ENCODE measurements at places on chromosomes 5 and 9. TPM values are rescaled to one million over a fixed set of nuclear protein-coding genes. Genes with fewer than 3 reads are reported as not detected.

DNA sequence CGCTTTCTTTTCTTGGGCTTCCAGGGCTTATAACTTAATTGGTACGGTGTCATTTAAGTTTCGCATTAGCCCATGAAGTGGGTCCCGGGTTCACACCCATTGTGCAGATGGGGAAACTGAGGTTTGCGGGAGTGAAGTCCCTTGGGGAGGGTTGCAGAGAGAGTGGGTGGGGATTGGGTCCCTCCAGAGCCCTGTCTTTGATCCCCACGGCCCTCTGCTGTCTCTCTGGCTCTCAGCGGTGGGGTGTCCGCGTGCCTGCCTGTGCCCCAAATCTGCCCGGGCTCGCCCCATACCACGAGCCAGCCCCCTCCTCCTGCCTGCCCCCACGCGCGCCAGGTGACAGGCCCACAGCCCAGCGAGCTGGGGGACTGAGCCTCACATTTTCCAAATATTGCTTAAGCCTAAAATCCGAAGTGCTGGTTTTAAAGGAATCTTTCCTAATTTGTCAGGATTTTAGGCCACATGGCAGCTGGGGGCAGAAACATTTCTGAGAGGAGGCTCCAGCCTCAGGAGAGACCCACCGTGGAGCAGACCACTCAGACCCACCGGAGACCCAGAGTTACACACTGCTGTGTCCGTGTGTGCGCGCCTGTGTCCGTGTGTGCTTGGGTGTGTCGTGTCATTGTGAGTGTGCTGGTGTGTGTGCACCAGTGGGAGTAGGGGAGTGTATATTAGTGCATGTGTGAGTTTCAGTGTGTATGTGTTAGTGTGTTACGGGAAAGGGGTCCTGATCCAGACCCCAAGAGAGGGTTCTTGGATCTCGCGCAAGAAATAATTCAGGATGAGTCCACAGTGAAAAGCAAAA, 159.5 kb upstream of the IER5L start:
- no peak overlapping the region for H3K27ac ChIP-seq
- no peaks in the 10 kb centered on the region for H3K36me3 ChIP-seq
- no peak for DNase-seq
- no peaks in the 10 kb centered on the region for H3K27me3 ChIP-seq
- H3K4me1 ChIP-seq, result peaks cover 27% of the 10 kb centered on the region

DNA sequence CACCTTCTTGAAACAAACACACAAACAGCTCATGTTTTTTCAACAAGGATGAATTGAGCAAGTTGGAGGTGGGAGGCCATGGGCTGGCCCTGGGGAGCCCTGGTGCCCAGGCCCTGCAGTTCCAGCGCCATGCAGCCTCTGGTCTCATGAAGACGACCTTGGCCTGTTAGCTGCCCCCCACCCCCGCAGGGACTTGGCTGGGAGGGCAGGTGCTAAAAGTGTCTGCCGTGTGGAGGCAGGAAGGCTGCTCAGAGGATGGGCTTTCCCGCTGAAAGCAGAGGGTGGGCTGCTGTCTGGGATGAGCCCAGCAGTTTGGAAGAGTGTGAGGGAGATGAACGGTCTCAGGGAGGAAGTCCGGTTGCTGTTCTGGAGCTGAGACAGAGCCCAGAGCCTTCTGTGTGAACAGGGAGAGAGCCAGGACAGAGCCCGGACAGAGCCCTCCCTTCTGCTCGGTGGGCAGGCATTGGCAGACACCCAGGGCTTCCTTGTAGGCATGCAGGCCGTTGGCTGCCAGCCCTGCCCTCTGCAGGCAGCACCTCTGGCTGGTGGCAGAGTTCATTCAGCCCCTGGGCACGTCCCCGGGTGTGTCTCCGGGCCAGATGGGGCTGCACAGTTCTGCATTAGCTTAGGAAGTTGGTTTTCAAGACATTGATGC, 18.7 kb downstream of the ROPN1L start:
- H3K4me1 ChIP-seq, result no peaks in the 10 kb centered on the region
- H3K27me3 ChIP-seq, result peaks cover 3% of the 10 kb centered on the region
- no peak for DNase-seq
- H3K4me3 ChIP-seq, result no peak overlapping the region

DNA sequence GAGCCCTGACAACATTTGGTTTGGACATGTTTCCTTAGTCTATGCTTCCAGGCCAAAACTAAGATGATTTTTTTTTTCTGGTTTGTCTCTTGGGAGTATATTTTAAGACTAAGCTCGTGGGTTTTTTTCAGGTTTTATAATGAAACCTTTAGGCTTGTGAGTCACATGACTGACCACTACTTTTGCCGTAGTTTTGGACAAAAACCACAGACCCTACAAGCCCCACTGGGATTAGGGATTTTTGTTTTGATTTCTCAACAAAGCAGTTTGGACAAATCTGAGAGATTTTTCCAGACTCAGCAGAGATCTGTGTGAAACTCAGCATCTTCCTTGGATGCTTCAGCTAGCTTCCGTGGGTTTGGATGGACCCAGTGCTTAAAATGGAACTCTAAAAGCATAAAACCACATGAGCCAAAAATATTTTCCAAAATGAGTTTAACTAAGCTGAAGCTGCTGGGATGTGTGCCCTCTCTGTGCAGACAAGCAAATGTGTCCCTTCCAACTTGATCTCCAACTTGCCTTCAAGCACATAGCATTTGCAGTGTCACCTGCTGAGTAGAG, 70.3 kb upstream of the SMIM15 start:
- no peak for DNase-seq
- no peaks in the 10 kb centered on the region for H3K27me3 ChIP-seq
- H3K36me3 ChIP-seq, result no peaks in the 10 kb centered on the region
- H3K4me3 ChIP-seq, result no peak overlapping the region
- H3K4me1 ChIP-seq, result no peaks in the 10 kb centered on the region

GRCh38 chr5:167763772-167764171, 527.7 kb upstream of the WWC1 start:
- no peaks in the 10 kb centered on the region for H3K36me3 ChIP-seq
- no peak overlapping the region for H3K27ac ChIP-seq
- no peak overlapping the region for H3K4me3 ChIP-seq
- H3K27me3 ChIP-seq, result no peaks in the 10 kb centered on the region
- no peaks in the 10 kb centered on the region for H3K4me1 ChIP-seq

DNA sequence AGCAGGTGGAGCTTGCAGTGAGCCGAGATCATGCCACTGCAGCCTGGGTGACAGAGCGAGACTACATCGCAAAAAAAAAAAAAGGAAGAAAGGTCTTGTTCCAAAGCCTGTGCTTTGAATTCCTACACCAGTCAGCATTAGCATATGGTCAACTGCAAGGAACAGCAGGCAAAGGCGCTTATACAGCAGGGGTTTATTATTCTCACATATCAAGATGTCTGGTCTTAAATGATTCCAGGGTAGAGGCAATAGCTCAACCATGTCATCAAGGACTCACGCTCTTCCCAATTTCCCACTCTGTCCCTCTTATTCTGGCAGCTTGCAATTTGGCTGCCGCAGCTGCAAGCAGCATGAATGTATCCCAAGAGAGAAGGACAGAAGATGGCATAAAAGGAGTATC, 28.6 kb upstream of the HRH2 start:
- no peaks in the 10 kb centered on the region for H3K36me3 ChIP-seq
- no peaks in the 10 kb centered on the region for H3K4me1 ChIP-seq
- no peak overlapping the region for H3K4me3 ChIP-seq
- no peak overlapping the region for H3K27ac ChIP-seq

DNA sequence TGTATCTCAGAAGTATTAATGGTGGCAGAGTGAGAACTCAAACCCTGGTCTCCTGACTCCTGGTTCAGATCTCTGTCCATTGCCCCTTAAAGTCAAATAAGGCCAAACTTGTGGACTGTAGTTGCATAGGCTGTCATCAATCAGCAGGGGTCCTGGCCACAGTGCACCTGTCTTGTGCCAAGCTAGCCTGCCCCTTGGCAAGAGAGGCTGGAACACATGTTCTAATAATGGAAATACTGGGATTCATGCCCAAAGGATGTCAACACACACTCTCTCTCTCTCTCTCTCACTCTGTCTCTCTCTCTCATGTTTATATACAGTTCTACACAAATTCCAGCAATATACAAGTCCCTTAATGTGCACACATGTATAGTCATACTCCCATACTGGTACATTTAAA, 44.3 kb downstream of the GLRA1 start:
- H3K36me3 ChIP-seq, result no peaks in the 10 kb centered on the region
- no peak overlapping the region for H3K27ac ChIP-seq
- H3K27me3 ChIP-seq, result no peaks in the 10 kb centered on the region
- no peak for DNase-seq
- no peak overlapping the region for H3K4me3 ChIP-seq

The FOXD4L4 gene
- total RNA-seq, result 0.15 TPM

The TMEM171 gene
- total RNA-seq, result not detected
